GM18507 (cell line): ENCODE measurements at places on chromosomes 5 and 9.

DNA sequence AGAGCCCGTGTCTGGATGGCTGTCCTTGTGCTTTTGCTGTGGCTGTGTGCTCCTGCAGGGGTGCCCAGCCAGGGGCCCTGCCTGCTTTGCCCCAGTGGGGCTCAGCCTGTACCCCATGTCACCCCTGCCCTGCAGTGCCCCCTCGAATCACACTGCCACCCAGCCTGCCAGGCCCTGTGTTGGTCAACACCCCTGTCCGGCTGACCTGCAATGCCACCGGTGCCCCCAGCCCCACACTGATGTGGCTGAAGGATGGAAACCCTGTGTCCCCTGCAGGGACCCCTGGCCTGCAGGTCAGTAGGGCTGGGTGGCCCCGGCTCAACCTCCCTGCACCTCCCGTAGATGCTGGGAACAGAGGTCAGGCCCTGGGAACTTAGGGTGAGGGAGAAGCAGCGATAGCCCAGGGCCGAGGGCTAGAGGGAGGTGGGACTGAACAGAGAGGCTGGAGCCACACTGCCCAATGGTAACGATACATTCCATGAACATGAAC lies 82.8 kb upstream of the ASS1 start:
- DNase-seq: no peak

DNA sequence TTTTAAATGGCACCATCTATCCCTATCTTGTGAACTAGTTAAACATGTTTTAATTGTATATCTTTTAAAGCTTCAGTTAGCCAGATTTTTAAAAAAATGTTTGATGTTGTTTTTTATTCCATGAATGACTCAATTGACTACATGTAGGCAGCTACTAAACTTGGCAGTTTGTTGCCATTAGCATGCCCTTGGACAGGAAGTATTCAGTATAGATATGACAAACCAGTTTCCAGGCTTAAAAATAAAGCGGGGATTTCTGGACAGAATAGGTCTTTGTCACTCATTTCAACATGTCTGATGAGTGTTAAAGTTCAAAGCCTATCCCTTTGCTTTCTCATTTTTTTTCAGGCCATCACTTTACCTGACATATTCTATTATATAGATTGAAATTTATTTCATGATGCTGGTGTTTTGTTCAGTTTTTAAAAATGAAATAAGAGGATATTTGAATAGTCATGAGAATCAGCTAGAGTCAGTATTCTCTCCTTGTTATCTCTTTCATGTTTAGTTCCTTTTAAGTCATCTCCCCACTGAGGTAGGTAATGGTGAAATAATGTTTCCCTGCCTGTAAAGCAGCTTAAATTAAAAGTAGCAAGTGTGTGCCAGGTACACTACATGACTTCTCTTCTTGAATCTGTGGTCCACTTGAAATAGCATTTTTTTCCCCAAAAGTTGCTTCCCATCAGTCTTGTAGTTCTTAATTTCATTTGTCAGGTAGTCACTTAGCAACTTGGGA lies 11.9 kb downstream of the TNFAIP8 start:
- DNase-seq: no peak

GRCh38 chr9:115296831-115297565 lies 179.0 kb upstream of the TNC start:
- DNase-seq: no peak

GRCh38 chr9:131297903-131298302 lies 8.4 kb downstream of the PLPP7 start:
- DNase-seq: no peak

DNA sequence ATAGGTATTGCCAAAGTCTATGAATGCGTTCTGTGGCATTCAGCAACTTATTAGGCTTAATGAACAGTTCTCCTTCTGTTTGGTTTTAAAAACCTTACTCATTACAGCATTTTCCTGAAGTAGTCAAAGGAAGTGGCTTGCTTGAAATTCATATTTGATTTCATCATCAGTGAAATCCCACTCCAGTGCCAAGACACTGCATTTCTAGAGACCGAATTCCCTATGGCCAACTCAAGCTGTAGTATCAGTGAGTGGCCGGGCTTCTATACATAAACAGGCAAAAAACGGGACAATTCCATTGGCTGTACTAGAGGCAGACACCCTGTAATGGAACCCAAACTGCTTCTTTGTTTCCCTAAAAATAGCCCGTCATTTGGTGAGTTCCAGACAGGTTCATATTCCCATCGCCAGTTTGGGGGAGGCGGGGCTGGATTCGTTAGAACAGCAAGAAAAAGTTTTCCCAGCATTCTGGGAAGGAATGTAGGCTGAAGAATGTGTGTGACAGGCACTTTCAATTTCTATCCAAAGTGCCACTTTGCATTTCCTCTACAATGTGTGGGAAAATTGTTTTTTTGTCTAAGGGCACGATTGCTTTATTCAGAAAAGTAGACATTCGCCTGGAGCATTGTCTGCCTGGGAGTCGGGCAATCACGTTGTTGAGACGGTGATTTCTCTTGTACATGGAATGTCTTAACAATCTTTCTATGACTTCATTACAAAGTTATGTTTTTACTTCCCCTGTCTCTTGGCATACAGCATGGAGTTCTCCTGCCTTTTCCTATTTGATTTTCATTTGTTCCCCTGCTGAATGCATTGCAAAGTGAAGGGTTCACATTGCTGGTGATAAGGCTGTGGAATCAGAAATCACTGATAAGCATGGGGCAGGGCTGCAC lies 141.8 kb upstream of the MAST4 start:
- no peak for DNase-seq

DNA sequence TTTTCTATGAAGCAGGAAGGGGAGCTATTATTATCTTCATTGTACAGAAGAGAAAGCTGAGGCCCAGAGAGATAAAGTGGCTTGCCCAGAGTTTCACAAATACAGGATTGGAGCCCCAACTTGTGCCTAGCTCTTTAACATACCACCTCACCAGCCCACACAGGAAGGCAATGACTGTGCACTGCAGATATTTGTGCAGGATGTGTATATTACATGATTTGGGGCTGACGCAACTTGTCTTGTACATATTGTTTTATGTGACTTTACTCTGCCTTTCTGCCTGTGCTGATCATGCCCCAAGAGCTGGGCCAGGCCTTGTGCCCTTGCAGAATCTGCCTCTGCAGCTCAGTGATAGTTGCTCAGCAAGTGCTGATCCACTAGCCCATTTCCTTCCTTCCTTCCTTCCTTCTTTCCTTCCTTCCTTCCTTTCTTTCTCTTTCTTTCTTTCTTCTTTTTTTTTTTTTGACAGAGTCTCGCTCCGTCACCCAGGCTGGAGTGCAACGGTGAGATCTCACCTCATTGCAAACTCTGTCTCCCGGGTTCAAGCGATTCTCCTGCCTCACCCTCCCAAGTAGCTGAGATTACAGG lies 106.6 kb upstream of the TBCA start:
- DNase-seq: no peak

GRCh38 chr5:159620853-159621540 lies 290.7 kb upstream of the IL12B start:
- DNase-seq: no peak

GRCh38 chr5:16588434-16589214 lies 28.2 kb downstream of the RETREG1 start:
- no peak for DNase-seq

DNA sequence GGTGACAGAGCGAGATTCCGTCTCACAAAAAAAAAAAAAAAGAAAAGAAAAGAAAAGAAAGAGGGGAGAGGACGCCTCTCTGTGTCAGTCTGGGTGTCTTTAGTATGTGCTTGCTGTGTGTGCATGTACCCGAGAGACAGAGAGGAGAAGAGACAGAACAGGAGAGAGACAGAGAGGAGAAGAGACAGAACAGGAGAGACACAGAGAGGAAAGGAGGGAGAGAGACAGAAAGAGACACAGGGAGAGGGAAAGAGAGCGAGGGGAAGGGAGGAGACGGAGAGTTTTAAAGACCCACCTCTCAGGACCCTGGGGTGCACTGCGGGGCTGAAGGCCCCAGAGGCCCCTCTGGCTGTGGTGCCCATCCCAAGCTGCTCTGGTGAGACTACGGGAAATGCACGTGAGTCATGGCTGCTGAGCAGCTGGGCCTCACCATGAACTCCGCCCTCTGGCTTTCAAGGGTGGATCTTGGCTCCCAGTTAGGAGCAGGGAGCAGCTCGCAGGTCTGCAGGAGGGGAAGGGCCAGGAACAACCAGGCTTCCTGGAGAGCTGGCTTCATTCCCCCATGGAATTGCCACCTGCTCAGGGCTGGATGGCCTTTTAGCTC lies 7.9 kb downstream of the SLC6A3 start:
- no peak for DNase-seq

- DNase-seq: no peak
Observed at GRCh38 chr9:115642285-115642684, 511.3 kb upstream of the PAPPA start.

DNA sequence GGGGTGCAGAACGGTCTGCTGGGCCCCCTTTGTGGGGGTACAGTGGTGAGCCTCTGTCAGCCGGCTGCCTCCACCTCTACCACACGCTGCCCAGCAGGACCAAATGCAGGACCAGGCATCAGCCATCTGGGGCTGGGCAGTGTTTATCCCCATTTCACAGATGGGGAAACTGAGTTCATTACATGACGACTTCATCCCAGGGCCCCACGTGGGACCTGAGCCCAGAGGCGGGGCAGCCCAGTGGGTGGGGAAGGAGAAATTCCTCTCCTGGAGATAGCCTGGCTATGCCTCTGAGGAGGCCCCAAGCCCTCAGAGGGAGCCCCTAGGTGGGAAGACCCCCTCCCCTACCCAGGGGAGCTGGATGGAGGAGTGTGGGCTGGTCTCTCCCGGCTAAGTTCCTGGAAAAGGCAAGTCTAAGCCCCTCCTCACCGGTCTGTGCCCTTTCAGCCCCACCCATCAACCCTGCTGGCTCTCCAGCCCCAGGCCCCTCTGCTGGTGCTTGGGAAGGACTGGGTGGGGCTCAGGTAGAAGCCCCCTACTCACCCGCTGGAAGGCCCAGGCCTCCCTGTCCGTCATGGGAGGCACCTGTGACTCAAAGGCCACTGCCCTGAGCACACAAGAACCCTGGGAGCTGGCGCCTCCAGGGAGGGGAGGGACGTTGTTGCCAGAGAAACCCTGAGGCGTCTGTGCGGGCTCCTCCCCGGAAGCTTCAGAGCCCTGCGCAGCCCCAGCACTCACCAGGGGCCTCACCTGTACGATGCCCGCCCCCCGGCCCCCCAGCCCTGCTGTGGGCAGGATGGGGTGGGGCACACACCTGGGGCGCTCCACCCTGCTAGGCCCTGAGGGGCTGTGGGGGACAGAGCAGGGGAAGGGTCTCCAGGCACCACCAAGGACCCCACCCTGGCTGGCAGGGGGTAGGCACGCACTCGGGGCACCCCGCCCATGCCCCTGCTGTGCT lies 7.4 kb upstream of the CCDC187 start:
- no peak for DNase-seq

GRCh38 chr9:125189011-125189360 lies 617 bp downstream of the PPP6C start:
- DNase-seq: no peak

DNA sequence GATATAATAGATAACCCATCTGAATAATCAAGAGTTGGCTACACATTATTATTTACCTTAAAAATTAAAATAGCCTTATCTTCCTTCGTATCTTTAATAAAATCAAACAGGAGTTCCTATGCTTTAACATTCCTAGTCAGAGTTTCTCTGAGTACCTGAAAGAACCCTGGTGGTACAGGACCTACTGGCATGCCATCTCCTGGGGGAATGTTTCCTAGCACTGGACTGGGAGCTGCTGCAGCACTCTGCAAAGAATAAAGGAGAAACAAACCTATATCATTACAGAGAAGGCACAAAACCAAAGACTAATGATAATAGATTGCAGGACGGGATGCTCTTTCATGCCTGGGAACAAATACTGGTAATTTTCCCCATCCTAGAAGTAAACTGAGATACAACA lies 119.5 kb upstream of the ACOT12 start:
- no peak for DNase-seq

- no peak for DNase-seq
Observed at GRCh38 chr5:67381236-67381880, 184.8 kb upstream of the CD180 start.

- no peak for DNase-seq
Observed at GRCh38 chr9:135724186-135724787, 22.3 kb downstream of the KCNT1 start.

DNA sequence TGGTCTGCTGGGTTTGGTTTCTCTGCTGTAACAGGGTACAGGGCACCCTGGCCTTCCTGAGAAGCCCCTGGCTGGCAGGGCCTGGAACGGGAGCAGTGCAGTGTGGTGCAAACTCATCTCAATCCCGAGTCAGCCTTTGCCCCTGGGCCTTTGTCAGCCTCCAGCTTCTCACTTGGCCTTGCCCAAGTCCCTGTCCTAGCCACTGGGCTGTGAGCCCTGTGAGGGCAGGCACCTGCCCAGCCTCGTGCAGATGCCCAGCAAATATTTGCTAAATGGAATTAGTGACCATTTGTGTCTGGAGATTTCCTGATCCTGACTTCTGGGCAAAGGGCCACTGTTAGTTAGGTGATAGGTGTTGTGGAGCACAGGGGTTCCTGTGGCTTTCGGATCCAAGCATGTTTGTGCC lies 13.0 kb downstream of the RGS3 start:
- DNase-seq: no peak

- DNase-seq: peak; percentile 66
Observed at GRCh38 chr9:93119953-93120845, 13.9 kb downstream of the NINJ1 start.

GRCh38 chr5:9168791-9169556 lies 376.9 kb downstream of the SEMA5A start:
- no peak for DNase-seq

GRCh38 chr5:138091685-138092084 lies 7.9 kb downstream of the WNT8A start:
- DNase-seq: no peak

DNA sequence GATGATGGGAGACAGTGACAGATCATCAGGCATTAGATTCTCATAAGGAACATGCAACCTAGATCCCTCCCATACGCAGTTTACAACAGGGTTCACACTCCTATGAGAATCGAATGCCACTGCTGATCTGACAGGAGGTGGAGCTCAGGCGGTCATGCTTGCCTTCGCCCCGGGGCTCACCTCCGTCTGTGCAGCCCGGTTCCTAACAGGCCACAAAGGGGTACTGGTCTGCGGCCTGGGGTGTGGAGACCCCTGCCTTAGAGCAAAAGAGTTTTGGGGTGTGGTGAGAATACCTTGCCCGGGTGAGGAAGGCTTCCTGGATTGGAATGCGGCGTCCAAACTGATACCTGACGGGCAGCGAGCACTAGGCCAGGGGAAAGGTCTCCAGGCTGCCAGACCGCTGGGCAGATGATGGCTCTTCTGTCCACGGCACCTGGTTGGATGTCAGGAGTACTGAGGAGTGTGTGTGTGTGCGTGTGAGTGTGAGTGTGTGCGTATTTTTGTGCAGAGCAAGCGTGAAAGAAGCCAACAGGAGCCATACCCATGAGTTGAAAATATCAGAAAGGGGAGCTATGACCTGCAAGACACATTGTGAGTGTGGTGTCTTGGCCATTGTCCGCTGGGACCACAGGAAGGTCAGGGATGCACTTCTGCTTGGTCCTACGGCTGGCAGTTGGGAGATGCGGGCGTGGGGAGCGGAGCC lies 55.4 kb downstream of the ACER2 start:
- DNase-seq: no peak

- no peak for DNase-seq
Observed at GRCh38 chr9:136941231-136942111, 3.1 kb downstream of the FBXW5 start.

DNA sequence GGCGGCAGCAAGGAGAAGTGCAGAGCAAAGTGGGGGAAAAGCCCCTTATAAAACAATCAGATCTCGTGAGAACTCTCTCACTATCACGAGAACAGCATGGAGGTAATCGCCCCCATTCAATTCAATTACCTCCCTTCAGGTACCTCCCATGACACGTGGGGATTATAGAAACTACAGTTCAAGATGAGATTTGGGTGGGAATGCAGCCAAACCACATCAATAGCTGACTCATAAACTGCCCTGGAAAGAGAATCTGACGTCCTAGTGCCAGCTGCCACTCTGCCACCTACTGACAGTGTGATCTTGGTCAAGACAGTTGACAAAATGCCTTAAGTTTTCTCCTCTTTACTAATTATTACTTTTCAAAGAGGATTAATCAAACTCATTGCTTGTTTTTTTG lies 128.3 kb downstream of the GPBP1 start:
- no peak for DNase-seq
